ENCODE measurements at places on chromosomes 13 and 19. TPM values are rescaled to one million over a fixed set of nuclear protein-coding genes. Genes with fewer than 3 reads are reported as not detected.

ZNF556 gene
- total RNA-seq, result 0.10 TPM

KLHL1 gene
- total RNA-seq, result not detected

CGB5 gene
- not detected for total RNA-seq

PIP5K1C gene
- 21.0 TPM for total RNA-seq

BEST2 gene
- total RNA-seq, result not detected

KASH5 gene
- 1.6 TPM for total RNA-seq

MTUS2 gene
- 0.02 TPM for total RNA-seq

FCAR gene
- not detected for total RNA-seq

CYP2A6 gene
- total RNA-seq, result not detected

FGF22 gene
- total RNA-seq, result not detected

SUPT20H gene
- total RNA-seq, result 89.6 TPM

CASP14 gene
- not detected for total RNA-seq

TEX29 gene
- total RNA-seq, result 1.5 TPM

IRGC gene
- total RNA-seq, result not detected

R3HDM4 gene
- 109 TPM for total RNA-seq

CEACAM4 gene
- total RNA-seq, result not detected

NLRP11 gene
- not detected for total RNA-seq

PSG3 gene
- not detected for total RNA-seq

POSTN gene
- total RNA-seq, result not detected

LILRB5 gene
- total RNA-seq, result not detected

CLDND2 gene
- total RNA-seq, result 14.0 TPM

TEX101 gene
- not detected for total RNA-seq
